ENCODE measurements at places on chromosomes 16 and 17. TPM values are rescaled to one million over a fixed set of nuclear protein-coding genes. Genes with fewer than 3 reads are reported as not detected.

The SYNGR3 gene
- 0.23 TPM for total RNA-seq

The KRT12 gene
- not detected for total RNA-seq

The ALDH3A1 gene
- total RNA-seq = not detected

The WNT9B gene
- 0.53 TPM for total RNA-seq

The IL34 gene
- 2.3 TPM for total RNA-seq

The IL17C gene
- total RNA-seq = not detected

The ABCA10 gene
- total RNA-seq = 3.6 TPM

The CBFA2T3 gene
- total RNA-seq = 9.5 TPM

The CA7 gene
- not detected for total RNA-seq

The PNMT gene
- total RNA-seq = 7.1 TPM

The CRK gene
- total RNA-seq = 35.0 TPM

The CDR2L gene
- 16.7 TPM for total RNA-seq

The SLFN14 gene
- not detected for total RNA-seq

The CDK5R1 gene
- total RNA-seq = 1.6 TPM

The NAGS gene
- 0.76 TPM for total RNA-seq

The REXO5 gene
- 6.9 TPM for total RNA-seq

The SLC6A4 gene
- total RNA-seq = 0.59 TPM

The TEKT5 gene
- total RNA-seq = not detected

The SOST gene
- not detected for total RNA-seq

The KRTAP3-1 gene
- total RNA-seq = not detected

The KRTAP4-1 gene
- total RNA-seq = not detected

The TPSB2 gene
- 3.0 TPM for total RNA-seq

The FBXW10 gene
- total RNA-seq = not detected

The KRTAP4-9 gene
- not detected for total RNA-seq

Data from heart right ventricle (tissue), 16 donors.